ENCODE measurements at places on chromosomes 3 and 15.
A peak's percentile ranks its signal among the peaks of the same experiment; 100 is the strongest.

DNA sequence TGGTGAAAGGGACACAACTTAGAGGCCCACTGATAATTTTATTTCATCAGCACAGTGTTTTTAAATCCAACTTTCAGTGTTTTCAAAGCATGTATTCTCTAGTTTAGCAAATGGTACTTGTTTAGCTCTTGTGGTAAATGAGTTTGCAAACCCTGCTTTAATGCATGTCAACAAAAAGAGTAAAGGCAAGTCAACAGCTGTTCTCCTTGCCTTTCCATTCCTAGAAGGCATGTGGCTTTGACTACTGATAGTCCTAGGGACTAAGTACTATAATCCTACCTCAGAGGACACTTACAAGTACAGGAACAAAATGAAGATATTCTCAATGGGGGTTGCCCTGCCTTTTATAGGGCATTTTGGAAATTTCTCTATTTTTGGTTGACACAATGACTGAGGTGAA is 13.1 kb downstream of the NPTN start:
- no peak for DNase-seq

DNA sequence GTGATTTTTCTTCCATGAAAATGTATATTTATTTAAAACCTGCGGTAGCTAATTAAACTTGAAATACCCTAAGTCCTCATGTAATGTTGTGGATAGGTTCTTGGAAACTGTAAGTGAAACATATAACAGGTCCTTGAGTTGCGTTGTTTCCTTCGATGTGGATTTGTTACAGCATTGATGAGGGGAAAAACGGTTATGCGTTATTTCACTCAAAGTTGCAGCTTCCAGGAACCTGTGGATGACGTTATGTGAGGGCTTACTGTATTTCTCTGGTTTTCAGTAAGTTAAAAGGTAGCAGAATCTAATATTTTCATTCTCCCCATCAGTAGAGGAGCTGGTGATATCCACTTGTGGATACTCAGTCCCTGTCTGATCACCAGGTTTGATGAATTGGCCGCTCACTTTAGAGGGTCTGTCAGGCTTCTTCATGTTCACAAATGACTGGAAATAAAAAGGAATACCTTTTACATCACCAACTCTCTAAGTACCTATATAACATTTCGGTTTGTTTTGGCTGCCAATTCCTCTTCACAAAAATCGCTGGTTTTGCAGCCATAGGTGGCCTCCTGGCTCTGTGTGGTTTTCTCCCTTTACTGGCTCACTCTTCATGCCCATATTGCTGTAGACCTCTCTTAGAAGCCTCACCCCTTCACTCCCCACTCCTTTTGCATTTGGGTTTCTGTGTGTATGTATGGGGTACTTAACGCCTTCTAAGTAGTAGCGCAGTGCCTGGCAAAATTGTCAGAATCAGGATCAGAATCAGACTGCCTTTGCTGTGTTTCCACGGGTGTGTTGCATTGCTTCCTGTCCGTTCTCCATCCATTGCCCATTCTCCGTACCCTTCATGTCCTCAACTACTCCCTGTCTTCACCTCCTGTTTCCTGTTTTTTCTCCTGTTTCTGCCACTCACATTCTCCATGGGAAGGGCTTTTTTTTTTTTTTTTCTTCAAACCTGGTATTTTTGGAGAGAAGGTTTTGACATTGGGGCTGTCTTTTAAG is 112.6 kb downstream of the FNDC3B start:
- no peak for DNase-seq

DNA sequence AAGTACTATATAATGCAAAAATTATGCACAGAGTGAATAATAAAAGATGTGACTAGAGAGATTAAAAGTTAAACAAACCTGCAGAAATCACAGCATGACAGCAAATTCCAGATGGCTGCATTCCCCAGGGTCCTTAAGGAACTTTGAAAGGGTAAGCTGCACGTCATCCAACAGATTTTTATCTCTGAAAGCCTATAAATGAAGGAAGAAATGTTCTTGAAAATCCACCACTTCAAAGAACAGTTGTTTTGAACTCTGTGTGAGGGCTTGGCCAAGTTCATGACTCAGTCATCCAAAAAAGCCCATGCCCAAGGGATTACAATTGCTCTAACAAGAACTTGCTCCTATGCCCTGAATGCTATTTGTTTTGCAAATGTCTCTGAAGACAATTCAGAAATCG is 603.6 kb downstream of the PLOD2 start:
- DNase-seq = peak; percentile 7

- DNase-seq = no peak
Measured at GRCh38 chr15:33826201-33826600, 142.1 kb upstream of the CHRM5 start.

- DNase-seq = peak; percentile 52
Measured at GRCh38 chr3:119559441-119559963, at the start of gene CD80. TSS of gene CD80 (minus strand) at chr3:119559614. CDS start at chr3:119557728, 1,886 bp downstream.

DNA sequence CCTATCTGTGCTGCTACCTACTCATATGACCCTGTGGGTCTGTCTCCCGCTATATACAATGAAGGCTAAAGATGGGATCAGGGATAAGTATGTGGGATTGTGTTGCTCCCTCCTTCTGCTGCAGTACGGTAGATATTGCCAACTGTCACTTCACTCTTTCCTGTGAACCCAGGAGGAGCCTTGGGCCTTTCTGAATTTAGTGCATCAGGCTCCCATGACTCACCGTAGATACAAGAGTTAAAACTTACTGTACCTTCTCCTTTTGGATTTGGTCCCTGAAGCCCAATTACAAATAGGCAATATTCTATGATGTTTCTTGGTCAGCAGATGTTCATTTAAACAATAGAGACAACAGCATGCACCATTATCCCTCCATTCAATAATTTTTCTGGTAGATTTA is 27.4 kb downstream of the MITF start:
- no peak for DNase-seq

DNA sequence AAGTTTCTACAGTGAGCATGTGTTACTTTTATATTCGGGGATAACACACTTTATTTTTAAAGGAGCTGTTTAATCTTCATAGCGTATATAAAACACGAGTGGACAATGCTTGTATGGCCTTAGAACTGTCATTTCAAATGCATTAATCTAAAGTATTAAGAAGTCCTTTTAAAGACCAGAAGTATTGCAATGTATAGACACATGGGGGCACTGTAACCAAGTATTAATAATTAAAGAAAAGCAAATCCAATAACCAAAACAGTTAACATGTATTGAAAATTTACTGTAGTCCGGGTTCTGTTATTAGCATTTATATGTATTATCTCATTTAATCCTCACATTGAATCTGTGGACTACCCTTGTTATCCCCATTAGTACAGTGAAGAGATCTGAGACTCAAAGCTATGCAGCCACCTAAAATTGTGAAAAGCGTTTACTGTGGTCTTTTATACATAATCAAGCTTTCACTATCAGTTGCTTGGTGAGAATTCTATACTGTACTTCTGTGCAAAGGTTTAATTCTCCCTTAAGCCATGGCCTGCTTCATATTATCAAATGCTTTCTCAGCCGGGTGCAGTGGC is 10.1 kb downstream of the ARL14 start:
- DNase-seq = peak; percentile 55

DNA sequence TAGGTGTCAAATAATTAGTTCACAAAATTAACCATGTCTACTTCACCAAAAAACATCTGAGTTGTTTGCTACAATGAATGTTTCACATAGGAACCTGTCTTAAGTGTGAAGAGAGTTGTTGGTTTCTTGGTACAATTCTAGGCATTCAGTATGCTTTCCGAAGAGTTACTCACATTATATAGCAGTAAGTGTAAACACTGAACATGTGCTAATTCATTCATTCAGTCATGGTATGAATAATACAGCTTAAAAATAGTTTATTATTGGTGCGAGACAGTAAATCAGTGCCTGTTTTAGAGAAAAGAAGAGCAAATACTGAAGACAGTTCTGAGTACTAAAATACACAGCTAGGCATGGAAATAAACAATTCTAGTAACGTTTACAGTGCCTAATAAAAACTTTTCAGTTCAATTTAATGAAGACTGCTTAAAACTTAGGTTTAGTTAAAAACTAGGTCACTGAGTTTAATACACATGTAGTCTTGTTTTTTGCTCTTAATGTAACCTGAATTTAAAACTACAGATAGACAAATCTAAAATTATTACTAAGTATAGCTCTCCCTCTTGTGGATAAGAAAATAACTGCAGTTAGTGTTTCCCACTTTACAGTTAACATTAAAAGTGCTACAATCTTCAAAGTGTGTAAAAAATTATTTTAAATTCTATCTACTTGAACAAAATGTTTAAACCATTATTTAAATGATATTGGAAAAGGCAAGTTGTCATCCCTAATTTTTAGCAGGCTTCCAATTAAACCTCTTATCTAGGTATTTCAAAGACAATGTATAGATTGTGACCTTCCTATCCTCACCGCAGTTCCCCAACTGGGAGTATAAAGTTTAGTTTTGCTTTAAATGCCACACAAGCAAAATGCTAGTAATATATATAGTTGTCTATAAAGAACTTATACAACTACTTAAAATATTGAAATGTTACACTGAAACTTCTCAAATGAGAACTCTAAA is 20.1 kb upstream of the ZCWPW2 start:
- DNase-seq = peak; percentile 75

DNA sequence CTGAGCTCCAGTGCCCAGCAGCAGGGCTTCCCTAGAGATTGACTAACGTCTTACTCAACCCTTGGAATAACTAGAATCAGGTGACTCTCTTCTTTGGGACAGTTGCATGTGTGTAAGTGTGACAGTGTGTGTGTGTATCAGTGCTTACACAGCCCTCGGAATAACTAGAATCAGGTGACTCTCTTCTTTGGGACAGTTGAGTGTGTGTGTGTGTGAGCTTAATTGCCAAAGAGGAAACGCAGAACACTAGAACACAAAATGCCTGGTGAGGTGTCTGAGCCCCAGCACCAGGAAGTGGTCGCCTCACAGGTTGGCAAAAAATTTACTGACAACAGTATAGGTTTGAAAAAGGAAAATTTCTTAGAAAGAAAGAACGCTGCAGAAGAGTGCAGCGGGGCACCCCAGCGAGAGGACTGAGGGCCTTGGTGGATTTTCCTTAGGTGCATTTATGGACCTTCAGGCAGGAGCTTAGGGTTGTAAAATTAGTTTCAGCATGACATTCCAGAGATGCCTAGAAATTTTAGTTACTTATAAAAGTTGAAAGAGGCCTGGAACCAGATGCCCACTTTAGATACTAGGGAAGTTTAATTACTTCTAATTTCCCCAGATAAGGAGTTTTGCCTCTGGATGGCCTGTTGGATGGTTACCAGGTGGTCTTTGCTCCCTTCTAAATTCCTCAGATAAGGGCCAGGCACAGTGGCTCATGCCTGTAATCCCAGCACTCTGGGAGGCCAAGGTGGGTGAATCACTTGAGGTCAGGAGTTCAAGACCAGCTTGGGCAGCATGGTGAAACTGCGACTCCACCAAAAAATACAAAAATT is 3.7 kb upstream of the WDR82 start:
- DNase-seq = no peak

DNA sequence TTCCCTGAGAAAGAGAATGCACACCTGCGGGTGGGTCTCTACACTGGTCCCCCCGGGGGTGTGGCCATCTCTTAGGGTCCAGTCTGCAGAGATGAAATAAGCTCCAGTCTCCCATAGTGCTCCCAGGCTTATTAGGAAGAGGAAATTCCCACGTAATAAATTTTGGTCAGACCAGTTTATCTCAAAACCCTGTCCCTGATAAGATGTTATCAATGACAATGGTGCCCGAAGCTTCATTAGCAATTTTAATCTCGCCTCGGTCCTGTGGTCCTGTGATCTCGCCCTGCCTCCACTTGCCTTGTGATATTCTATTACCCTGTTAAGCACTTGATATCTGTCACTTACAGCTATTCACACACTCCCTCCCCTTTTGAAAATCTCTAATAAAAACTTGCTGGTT is 46.8 kb downstream of the OR5H15 start:
- DNase-seq = no peak

DNA sequence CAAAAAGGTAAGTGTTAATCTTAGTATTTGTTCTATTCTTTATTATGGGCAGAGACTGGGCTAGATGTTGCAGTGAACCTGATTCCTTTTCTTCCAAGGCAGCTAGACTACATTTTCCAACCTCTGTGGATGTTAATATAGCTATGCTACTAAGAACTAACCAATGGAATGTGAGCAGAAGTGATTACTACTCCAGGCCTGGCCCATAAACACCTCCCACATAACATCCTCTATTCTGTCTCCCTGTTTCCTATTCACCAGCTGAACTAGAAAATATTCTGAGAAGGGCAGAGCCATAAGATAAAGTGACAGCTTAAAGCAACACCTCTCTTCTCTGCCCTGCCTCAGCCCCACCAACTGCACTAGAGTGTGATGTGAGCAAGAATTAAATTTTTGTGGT is 29.4 kb downstream of the CD200R1L start:
- no peak for DNase-seq
